ENCODE measurements at places on chromosomes 4 and X.

DNA sequence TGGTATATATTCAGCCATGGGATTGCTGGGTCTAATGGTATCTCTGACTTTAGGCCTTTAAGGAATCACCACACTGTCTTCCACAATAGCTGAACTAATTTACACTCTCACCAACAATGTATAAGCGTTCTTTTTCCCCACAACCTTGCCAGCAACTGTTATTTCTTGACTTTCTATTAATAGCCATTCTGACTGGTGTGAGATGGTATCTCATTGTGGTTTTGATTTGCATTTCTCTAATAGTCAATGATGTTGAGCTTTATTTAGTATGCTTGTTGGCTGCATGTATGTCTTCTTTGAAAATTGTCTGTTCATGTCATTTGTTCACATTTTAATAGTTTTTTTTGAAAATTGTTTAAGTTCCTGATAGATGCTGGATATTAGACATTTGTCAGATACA is 235.2 kb downstream of the HEPH start:
- no peak for DNase-seq

DNA sequence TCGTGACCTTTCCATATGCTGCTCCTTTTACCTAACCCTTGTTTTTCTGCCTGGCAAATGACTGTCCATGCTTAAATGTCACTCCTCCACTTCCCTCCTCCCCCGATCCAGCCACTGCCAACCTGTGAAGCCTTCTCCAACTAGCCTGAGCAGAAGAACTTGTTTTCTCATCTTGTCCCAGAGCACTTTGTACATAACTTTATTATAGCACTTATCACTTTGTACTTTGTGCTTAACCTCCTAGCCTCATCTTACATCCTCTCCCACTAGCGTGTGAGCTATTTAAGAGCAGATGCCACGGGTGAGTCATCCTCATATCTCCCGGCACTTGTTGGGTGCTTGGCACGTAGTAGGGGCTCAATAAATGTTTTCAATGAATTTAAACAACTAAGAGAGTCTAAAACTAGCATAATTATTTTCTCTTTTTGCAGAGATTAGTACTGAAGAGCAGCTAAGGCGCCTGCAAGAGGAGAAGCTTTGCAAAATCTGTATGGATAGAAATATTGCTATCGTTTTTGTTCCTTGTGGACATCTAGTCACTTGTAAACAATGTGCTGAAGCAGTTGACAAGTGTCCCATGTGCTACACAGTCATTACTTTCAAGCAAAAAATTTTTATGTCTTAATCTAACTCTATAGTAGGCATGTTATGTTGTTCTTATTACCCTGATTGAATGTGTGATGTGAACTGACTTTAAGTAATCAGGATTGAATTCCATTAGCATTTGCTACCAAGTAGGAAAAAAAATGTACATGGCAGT is 46.9 kb downstream of the XIAP start:
- DNase-seq, result no peak

DNA sequence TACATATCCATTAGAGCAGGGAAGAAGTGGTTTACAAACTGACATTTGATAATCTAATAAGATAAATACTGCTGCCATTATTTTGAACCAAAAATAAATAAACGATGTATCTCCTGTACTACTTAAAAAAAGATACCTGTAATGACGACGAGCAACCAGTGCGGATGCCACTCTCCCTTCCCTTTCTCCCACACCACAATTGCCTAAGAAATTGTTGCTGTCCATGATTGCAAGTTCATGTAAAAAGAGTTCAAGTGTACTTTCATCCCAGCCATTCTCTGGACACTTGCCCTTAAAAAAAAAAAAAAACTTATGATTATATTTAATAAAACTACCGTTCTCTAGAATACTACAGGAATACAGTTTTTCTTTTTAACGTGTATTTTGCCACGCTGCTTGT is 1.4 kb downstream of the SEPSECS start:
- DNase-seq, result no peak

- peak; percentile 23 for DNase-seq
Observed at GRCh38 chr4:26992657-26993361, 132.2 kb downstream of the STIM2 start.

DNA sequence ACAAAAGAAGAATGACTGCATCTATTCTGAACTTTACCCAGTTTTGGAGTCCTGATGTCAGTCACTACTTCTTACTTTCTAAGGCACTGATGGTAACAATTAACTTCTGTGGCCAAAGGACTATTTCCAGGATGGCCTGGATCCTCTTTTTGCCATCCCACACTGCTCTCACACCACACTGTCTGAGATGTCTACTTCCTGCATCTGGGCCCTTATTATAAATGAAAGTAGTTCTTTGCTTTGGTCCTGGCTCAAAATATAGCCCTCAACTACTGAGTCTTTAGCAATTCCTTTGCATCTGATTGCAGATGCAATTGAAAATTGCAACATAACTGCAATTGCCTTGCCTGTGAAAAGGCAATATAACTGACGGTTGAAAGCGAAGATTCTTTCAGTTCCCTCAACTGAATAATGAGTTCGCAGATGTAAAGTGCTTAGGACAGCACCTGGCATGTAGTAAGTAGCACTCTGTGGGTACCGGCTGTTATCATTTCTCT is 44.2 kb downstream of the COQ2 start:
- DNase-seq, result peak; percentile 98

DNA sequence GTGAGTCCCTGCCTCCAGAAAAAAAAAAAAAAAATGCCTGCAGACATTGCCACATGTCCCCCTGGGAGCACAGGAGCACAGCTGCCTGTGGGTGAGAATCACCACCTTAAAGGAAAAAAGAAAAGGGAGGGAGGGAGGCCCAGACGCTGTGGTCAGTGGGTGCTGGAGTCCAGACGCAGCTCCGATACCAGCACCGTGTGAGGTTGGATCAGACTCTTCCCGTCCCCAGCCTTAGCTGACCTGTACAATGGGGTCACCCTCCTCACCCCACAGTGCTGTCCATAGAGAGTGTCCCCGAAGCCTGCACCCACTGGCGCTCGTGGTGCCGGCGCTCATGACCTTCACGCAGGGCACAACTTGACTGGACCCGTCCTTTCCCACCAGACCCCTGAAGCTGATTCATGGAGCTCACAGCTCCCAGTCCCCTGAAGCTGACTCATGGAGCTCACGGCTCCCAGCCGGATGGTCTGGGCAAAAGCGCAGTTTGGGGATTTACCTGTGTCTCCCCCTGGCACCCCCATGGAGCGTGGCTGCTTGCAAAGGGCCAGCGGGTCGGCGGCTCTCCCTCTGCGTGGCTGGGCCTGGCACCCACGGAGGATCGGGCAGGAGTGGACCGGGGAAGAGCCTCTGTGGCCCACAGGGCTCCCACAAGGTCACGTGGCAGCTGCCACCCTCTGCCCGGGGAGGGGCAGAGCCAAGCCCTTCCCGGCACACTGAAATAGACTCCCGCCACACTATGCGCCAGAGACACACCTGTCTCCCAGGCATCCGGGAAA is 31.4 kb downstream of the ABLIM2 start:
- DNase-seq, result no peak

DNA sequence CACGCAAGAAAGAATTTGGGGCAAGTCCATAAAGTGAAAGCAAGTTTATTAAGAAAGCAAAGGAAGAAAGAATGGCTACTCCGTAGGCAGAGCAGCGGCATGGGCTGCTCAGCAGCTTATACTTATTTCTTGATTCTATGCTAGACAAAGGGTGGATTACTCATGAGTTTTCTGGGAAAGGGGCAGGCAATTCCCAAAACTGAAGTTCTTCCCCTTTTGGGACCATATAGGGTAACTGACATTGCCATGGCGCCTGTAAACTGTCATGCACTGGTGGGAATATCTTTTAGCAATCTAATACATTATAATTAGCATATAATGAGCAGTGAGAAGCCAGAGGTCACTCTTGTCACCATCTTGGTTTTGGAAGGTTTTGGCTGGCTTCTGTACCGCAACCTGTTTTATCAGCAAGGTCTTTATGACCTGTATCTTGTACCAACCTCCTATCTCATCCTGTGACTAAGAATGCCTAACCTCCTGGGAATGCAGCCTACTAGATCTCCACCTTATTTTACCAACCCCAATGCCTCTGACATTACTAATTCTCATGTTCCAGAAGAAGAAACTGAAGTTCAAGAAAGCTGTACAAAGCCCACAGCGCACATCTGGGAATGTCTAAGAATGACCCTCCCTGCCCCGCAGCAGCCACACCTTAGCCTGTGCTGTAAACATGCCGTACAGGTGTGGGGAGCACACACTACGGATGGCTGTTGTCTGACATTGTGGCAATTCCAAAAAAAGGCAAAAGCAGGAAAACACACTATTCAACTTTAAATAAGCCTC is 18.6 kb downstream of the RXFP1 start:
- no peak for DNase-seq

DNA sequence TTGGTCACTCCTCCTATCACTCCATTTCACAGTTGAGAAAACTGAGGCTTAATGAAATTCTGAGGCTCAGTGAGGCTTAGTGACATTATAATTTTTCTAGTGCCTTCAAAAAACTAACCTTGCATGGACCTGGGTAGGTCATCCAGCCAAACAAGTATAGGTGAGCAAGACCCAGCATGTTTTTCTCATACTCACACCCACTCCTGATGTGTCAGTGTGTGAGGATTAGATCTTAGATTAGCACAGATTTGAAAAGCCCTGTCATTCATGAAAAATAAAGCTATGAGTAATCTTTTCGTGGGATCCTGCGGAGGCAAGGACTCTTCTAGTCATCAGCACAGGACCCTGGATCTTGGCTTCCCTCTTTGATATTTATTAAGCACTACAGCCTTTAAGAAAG is 146.7 kb downstream of the CHIC2 start:
- DNase-seq, result no peak

DNA sequence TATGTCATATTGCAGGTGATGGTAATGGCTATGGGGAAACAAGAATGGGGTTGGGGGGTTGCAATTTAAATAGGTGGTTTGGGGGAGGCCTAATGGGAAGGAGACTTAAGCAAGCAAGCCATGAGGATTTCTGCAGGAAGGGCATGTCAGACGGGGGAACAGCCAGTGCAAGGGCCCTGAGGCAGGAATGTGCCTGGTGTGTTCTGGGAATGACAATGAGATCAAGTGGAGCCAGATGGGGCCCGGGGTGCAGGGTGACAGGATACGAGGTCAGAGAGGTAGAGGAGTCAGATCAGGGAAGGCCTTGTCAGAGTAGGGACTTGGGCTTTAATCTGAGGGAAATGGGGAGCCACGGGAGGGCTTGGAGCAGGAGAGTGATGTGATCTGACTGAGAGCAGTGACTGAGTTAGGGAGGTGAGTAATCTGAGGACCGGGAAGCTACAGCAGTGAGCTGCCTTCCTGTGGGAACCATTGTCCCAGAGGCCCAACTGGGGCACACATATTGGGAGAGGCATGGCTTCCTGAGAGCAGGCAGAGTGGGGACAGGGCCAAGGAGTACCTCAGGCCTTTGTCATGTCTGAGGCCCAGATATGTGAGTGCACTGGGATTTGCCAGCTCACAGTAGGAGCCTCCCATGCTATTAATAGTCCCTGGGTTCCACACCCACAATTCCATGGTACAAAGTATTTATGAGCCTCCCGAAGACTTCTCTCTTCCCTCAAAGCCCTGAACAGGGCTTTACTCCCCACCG is 139.8 kb downstream of the BCOR start:
- no peak for DNase-seq

GRCh38 chr4:114062499-114062898 is 83.1 kb upstream of the ARSJ start:
- DNase-seq, result no peak

DNA sequence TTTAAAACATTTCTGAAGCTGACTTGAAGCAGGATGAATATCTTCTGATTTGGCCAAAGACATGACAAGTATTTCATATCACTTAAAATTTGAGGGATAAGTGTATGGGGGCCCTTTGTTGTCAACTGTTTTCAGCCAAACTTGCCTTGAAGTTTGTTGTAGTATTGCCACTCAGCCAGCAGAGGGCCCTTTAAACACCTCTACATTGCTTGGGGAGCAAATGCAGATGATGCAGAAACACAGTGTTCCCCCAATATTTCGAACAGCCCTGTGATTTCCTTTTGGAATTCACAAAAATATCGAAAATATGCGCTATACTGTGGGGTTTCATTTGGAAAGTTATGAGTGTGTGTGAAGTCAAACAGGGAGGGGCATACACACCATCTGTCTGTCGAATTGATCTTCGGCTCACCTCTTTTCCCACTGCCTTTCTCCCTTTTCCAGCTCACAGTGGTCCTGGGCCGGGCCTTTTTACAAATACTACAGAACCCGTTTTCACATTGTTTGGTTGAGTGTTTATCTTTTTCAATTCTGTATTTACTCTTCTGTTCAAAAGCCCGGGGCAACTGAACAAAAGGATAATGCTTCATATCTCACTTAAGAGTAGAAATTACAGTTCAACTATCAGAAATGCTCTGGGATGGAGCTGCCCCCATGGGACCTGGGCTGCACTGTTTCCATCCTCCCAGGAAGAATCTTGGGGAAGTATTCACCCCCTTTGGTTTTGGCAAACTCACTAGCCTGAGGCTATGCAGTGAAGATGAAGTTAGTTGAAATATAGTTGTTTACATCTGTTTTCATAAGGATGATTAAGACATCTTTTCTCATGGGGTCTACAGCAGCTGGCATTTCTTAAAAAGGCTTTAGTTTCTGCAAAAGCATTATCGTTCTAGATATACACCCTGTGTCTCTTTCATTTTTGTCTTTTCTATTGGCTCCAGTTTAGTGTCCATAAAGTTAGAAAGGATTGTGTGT is 137.6 kb downstream of the EGF start:
- peak; percentile 42 for DNase-seq

- DNase-seq, result no peak
Observed at GRCh38 chr4:56757821-56758411, 63.6 kb downstream of the SPINK2 start.

DNA sequence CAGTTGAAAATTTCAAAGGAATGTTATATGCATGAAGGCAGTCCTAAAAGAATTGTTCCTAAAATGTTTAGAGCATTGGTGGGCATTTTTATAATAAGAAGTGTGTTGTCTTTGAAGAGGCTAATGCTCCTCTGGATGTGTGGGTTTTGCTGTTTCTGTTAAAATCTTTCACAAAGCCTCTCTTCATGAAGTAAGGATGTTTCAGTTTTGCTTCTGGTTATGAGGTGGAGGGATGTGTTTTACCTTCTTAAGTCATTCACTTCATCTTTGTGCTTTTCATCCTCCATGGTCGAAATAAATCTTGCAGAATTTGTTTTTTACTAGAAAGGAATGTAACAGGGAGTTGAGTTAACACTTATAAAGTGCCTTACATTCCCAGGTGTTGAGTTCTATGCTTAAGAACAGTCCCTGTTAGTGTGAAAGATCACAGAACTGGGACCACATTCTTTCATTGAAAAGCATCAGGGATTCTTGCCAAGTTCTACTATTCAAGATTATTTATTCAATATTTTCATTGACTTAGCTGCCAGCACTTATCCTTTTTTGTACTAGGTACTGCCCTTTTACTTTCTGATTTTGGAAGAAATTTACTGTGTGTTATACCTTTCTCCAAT is 21.1 kb downstream of the FHIP1A start:
- DNase-seq, result no peak
